Hematopoietic multipotent progenitor cell treated with erythropoietin and hydrocortisone succinate and interleukin-3 and kit ligand, for 4 days (in vitro differentiated cells): ENCODE measurements at places on chromosomes 4 and X.
A peak's percentile ranks its signal among the peaks of the same experiment; 100 is the strongest.

- no peak for DNase-seq
Observed at GRCh38 chrX:39805825-39806224, 291.9 kb downstream of the BCOR start.

GRCh38 chrX:66731398-66731797 is 92.5 kb upstream of the EDA2R start:
- DNase-seq, result peak; percentile 71

DNA sequence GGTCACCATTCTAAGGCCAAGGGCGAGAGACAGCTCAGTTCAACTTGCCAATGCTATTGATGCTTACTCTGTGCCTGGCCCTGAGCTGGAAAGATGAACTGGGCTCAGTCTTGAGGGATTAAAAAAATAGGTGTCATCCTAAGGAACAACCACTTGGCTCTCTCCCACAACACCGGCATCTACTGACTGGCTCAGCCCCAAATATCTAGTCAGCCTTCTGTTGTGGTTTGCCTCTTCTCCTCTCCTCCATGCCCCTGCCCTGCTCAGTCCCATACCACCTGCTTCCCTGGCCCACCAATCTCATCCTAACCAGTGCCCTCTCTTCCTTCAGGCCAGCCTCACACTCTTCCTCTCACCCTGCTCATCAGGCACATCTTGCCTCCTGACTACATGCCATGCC is 29.6 kb downstream of the KDM5C start:
- no peak for DNase-seq

GRCh38 chrX:32126997-32127396 is 1055.2 kb upstream of the FTHL17 start:
- DNase-seq, result no peak

- DNase-seq, result peak; percentile 82
Observed at GRCh38 chr4:4334798-4335520, 44.9 kb downstream of the ZBTB49 start.
